Stimulated activated CD8-positive, alpha-beta memory T cell treated with anti-CD3 and anti-CD28 coated beads, Interleukin-15, amount 100 ng/mL, for 1 hour (primary cell): ENCODE measurements at places on chromosomes 4 and X.

DNA sequence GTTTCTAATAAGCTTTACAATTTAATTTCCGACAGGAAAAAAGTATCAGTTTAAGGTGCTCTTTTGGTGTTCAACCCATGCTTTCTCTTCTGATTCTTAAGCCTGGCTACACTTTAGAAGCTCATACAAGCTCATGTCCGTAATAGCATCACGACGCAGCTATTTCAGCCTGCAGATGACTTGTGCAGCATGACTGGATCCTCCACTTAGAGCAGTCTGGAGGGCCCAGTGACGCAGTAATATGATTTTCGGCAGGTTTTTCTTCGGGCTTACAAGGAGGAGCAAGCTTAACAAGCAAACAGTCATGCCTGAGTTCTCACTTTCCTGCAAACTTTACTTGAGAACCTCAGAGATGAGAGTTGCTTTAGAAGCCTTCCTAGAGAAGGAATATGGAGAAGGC lies 85.3 kb upstream of the MAML3 start:
- DNase-seq = no peak

DNA sequence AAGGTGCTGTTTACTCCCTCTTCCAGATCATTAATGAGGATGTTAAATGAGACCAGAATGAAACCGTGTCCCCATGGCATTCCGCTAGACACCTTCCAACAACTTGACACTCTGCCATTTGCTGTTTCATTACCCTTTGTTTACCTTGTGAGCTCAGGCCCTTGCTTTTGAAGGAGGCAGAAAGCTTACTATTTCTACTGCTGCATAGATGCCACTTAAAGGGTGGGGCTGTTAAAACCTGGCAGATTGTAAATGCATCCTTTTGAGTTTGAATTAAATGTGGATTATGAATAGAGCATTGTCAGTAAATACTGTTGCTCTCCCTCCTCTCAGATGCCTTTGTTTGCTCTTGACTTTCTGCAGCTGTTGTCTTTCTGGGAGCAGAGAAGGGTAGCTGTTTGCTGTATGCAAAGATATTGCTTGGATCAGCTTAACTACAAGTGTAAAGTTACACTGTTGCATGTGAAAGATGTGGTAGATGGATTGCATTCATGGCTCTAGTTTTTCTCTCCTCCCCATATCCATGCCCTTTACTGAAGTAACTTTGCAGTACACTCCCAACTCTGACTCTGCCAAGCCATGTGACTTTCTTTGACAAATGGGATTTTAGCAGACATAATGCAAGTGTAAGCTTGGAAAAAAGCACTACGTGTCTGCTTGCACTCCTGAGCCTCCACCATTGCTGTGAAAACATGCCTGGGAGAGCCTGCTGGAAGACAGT lies 75.0 kb upstream of the DHX15 start:
- DNase-seq = no peak

DNA sequence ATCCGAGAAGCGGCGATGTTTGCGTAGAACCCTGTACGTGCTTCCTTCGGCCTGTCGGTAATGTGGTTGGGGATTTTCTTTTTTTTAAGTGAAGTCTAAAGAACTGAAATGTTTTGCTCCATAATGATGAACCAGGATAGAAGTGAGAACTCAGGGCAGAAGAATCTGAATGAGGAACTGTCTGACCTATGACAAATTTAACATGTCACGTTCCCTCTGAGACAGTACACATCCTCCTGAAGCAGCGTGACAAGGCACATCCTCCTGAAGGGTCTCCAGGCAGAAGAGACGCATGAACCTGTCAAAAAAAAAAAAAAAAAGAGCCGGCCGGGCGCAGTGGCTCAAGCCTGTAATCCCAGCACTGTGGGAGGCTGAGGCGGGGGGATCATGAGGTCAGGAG lies 6.2 kb downstream of the CSF2RA start:
- no peak for DNase-seq

- no peak for DNase-seq
Measured at GRCh38 chr4:87209696-87210095, 10.7 kb downstream of the KLHL8 start.

DNA sequence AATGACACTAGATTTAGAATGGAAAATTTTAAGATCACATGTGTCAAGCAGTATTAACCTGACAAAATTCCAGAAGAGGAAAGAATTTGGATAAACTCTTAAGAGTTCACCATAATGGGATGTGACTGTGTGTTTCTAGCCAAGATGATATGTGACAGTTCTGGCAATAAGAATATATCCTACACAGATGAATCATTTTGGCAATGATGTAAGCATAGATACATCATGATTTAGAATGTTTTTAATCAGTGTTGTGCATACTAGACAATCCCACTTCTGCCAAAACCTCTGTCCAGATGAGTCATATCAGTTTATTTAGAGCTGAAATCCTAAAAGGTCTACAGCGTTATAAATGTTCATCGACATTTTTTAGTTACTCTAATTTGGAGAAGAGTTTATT lies 48.8 kb downstream of the PTCHD1 start:
- DNase-seq = no peak

DNA sequence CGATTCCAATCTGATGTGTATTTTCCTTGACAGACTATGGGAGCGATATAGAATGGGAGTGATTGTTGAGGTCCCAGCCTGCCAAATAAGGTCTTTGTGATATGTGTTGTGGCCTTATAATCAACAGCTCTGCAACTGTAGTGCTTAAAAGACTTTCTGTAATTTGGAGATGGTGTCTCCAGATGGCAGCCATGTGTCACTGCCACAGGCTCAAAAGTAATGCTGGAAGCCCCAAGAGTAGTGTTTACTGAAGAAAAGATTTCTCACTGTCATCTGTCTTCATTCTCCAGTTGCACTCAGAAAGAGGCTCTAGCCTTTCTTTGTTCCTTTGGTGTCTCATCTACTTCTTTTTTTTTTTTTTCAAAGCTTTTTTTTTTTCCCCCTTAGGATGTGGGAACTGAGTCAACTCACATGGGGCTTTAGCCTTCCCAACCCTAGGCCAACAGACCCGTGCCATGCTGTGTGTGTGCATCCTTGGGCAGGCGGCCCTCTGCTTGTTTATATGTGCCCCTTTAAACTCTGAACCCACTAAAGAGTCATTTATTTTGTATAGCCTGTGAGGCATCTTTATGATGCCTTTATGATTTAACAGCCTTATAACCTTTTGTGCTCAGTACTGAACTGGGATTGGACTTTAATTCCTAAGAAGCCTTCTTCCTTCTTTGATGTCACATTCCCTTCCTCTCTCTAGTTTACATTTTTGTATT lies 15.6 kb downstream of the SRPX2 start:
- DNase-seq = no peak

GRCh38 chrX:108299704-108300103 lies 138.5 kb downstream of the COL4A6 start:
- DNase-seq = no peak

DNA sequence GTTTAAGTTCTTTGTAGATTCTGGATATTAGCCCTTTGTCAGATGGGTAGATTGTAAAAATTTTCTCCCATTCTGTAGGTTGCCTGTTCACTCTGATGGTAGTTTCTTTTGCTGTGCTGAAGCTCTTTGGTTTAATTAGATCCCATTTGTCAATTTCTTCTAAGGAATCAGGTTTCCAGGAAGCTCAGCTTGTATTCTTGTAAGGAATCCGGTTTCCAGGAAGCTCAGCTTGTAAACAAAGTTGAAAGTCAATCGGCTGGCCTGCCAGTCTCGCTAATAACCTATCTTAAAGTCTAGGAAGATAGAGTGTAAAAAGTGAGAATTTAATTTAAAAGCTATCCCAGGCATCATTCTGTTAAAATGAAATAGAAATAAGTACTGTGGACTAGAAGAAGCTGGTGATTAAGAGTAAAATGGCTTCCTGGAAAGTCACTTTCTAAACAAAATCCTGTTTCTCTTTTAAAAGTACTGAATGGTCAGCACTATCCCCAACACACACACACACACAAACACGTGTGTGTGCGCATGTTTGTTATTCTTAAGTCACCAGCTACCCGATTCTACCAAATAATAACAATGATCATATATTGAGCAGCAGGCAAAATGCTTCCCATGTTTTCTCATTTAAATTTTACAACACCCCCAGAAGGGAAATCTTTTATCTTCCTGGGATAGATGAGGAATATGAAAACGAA lies 171.7 kb downstream of the PAPSS1 start:
- no peak for DNase-seq

- DNase-seq = no peak
Measured at GRCh38 chr4:7398104-7398423, 36.7 kb downstream of the PSAPL1 start.

- DNase-seq = no peak
Measured at GRCh38 chr4:26032630-26033317, 118.8 kb downstream of the SMIM20 start.

- DNase-seq = no peak
Measured at GRCh38 chr4:4202510-4202909, 24.2 kb downstream of the OTOP1 start.

- DNase-seq = no peak
Measured at GRCh38 chr4:176927664-176928063, 134.9 kb upstream of the VEGFC start.

DNA sequence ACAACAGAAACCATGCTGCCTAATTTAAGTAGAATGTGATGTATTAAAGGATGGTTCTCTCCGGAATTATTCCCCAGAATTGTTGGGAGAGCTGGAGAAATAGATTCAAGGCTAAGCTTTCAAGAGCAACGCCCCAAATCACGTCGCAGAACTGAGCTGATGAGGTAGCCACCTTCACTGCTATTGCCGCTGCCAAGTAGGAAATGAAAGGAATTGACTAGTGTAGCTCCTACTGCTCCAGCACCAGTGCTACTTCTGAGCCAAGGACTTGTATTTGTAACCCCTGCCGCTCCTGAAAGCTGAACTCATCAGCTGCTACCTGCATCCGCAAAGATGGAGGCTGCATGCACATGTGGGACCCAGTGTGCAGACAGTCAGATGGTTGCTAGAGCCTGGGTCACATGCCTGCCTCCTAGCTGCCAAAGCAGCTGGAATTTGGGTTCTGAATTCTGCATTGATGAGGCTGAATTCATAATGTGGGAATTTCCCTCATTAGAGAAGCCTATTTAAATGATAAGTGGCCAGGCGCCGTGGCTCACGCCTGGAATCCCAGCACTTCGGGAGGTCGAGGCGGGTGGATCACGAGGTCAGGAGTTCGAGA lies 173.9 kb downstream of the PDGFRA start:
- no peak for DNase-seq

GRCh38 chr4:125369098-125369497 lies 54.3 kb downstream of the FAT4 start:
- DNase-seq = no peak
